Hepatocyte (in vitro differentiated cells): ENCODE measurements at places on chromosomes 12 and 14.

DNA sequence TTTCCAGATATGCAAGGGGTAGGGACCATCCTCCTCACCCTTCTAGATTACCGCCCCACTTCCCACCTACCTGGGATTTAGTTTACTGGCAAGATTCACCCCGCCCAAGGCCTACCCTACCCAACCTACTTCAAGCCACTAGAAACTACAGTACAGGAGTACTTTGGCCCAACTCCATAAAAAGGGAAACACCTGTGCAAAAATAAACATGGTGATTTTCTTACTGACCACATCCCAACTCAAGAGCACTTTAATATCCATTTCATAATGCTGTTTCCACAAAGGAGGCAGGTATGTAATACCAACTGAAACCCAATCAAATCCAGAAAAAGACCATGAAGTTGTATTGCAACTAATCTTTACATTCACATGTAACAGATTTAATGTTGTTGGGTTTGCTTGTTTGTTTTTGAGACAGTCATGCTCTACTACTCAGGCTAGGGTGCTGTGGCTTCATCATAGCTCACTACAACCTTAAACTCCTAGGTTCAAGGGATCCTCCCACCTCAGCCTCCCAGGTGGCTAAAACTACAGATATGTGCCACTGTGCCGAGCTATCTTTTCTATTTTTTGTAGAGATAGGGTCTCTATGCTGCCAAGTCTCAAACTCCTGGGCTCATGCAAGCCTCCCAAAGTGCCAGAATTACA, 41.7 kb upstream of the RAP1B start:
- DNase-seq, result no peak
- H3K27me3 ChIP-seq, result no peaks in the 10 kb centered on the region
- no peak overlapping the region for H3K4me3 ChIP-seq
- H3K27ac ChIP-seq, result no peak overlapping the region

DNA sequence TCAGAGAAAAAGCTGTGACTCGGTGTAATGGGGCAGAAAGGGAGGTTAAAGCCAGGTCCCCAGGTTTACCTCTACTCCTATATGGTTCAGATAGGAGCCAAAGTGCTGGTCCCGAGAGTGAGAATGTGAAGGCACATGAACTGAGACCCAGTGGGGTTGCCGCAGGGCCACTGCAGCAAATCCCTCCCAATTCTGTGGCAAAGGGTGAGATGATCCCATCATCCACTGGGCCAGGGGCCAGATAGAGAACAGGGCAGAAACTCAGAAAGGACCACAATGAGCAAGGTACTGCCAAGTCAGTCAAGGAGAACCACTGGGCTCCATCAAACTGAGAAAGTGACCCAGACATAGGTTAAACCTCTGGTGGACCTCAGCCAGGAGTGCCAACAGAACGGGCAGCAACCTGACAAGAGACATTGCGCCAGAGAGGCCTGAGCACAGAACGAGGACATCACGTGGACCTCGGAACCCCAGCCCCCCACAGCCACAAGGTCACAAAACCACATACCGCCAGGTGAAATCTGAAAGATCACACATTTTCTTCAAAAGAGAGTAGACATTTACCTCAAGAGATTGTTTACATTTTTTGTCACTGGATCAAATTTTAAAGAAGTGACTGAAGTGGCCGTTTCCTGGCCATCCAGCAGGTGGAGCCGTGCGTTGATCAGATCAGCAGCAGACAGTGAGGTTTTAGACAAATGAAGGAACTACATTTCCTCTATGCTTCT, 20.5 kb upstream of the ITPR2 start:
- DNase-seq, result peak; percentile 76
- H3K27ac ChIP-seq, result no peak overlapping the region
- H3K36me3 ChIP-seq, result no peaks in the 10 kb centered on the region
- H3K4me3 ChIP-seq, result no peak overlapping the region

GRCh38 chr14:74349757-74350156, 1.5 kb downstream of the VRTN start:
- peak overlapping the region; percentile 46 for H3K27ac ChIP-seq
- H3K4me1 ChIP-seq, result peaks cover 15% of the 10 kb centered on the region
- peaks cover 3% of the 10 kb centered on the region for H3K27me3 ChIP-seq
- no peak overlapping the region for H3K4me3 ChIP-seq

DNA sequence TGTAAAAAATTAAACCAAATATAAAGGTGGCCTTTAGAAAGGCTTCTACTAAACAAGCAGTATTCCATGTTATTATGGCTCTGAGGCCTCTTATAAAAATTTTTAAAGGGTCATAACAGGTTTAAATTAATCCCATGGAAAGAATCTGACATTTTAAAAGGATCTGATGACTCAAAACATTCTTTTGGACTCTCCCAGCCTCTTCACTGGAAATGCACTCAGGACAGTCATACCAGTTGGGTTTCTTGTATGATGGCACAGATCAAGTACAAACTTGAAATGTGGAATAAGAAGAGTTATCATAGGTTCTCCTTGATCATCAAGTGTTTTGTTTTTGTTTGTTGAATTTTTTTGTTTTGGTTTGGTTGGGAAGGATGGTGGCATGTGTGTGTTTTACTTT, 50.8 kb downstream of the PPP2R5E start:
- no peaks in the 10 kb centered on the region for H3K36me3 ChIP-seq
- H3K4me3 ChIP-seq, result no peak overlapping the region
- no peaks in the 10 kb centered on the region for H3K27me3 ChIP-seq

DNA sequence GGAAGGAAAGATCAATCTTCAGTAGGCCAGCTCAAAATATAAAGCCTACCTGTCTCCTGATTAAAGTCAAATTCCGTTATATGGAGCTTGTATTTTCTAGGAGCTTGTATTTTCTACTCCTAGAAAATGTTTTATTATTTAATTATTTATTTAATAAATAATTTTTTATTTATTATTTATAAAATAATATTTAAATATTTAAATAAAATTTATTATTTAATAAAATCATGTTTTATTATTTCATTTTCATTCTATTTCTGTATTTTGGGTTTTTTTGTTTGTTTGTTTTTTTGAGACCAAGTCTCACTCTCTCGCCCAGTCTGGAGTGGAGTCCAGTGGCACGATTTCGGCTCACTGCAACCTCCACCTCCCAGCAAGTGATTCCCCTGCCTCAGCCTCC, 9.7 kb downstream of the OR6C75 start:
- no peak overlapping the region for H3K4me3 ChIP-seq
- no peaks in the 10 kb centered on the region for H3K4me1 ChIP-seq
- no peak for DNase-seq
- H3K36me3 ChIP-seq, result no peaks in the 10 kb centered on the region
- no peak overlapping the region for H3K27ac ChIP-seq

DNA sequence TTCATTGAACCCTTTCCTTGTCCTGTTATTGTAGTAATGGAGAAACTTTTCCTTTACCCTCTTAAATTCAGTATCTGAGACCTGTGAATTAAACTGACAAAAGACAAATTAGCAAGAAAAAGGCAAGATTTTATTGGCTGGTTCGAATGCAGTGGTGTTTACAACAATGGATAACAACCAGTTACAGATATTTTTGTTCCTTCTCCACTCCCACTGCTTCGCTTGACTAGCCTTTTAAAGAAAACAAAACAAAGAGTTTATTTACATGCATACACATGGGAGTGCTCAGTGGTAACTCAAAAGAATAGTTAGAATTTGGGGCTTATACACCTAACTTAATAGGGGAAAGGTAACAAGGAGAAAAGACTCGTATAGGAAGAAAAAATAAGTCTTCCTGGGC, 37.0 kb upstream of the HECTD1 start:
- no peak overlapping the region for H3K4me3 ChIP-seq
- peak overlapping the region; percentile 83 for H3K27ac ChIP-seq
- no peak for DNase-seq
- H3K36me3 ChIP-seq, result no peaks in the 10 kb centered on the region
- no peaks in the 10 kb centered on the region for H3K27me3 ChIP-seq

- H3K36me3 ChIP-seq, result no peaks in the 10 kb centered on the region
- H3K27ac ChIP-seq, result peak overlapping the region; percentile 82
- H3K27me3 ChIP-seq, result no peaks in the 10 kb centered on the region
- peak; percentile 81 for DNase-seq
- H3K4me3 ChIP-seq, result no peak overlapping the region
Observed at GRCh38 chr12:131007031-131007739, 53.5 kb downstream of the ADGRD1 start.

- H3K4me1 ChIP-seq, result peaks cover 5% of the 10 kb centered on the region
- H3K27ac ChIP-seq, result no peak overlapping the region
- no peaks in the 10 kb centered on the region for H3K27me3 ChIP-seq
- no peak overlapping the region for H3K4me3 ChIP-seq
- DNase-seq, result peak; percentile 58
Observed at GRCh38 chr12:12779529-12779928, 5.9 kb upstream of the APOLD1 start.

DNA sequence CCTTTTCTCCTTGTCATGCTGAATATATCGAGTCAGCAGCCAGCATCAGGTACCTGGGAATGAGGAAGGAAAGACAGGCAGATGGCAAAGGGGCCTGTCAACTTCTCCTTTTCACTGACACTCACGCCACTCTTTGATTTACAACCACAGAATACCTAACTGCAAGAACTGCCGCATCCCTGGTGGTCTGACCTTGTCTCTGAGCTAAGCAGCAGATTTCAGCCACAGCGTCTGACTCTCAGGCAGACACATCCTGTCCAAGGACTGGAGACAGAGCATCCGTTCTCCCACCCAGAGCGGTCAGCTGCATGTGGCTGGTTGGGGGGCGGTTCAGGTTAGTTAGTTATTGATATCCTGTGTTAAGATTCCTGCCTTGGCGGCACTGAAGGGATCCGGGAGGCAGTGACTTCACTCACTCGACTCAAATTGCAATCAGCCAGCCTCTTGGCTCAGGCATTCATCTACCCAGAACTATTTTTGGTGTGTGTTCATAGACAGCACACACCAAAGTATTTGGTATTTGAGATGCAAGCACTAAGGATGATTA, 11.2 kb upstream of the MAP1LC3B2 start:
- no peak overlapping the region for H3K4me3 ChIP-seq
- no peak overlapping the region for H3K27ac ChIP-seq
- no peaks in the 10 kb centered on the region for H3K4me1 ChIP-seq
- H3K36me3 ChIP-seq, result no peaks in the 10 kb centered on the region
- H3K27me3 ChIP-seq, result no peaks in the 10 kb centered on the region

- no peaks in the 10 kb centered on the region for H3K27me3 ChIP-seq
- peaks cover 20% of the 10 kb centered on the region for H3K4me1 ChIP-seq
- no peak for DNase-seq
- H3K36me3 ChIP-seq, result no peaks in the 10 kb centered on the region
- H3K4me3 ChIP-seq, result peak overlapping the region; percentile 44
Observed at GRCh38 chr12:116532986-116533342, 26.2 kb upstream of the MAP1LC3B2 start.

- no peaks in the 10 kb centered on the region for H3K4me1 ChIP-seq
- no peaks in the 10 kb centered on the region for H3K36me3 ChIP-seq
- H3K27ac ChIP-seq, result no peak overlapping the region
- DNase-seq, result no peak
Observed at GRCh38 chr14:56417173-56417572, 162.4 kb upstream of the TMEM260 start.

DNA sequence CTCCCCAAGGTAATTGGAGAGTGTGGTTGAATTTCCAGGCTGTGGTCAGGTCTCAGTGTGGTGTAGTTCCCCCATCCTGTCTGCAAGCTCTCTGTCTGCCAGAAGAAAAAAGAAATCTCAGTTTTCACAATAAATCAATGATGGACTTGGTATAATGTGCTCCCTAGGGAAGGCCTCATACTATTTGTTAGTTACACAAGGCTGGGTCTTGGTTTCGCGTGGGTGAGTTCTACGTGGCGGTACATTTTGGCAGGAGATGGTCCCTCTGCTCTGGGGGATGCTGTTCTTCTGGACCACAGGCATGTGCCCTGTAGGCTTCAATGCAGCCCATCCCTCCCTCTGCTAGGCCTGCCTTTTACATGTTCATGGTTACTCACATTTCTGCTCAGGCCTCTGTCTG, 206.4 kb upstream of the PELI2 start:
- H3K4me1 ChIP-seq, result no peaks in the 10 kb centered on the region
- no peaks in the 10 kb centered on the region for H3K36me3 ChIP-seq
- no peak for DNase-seq
- H3K4me3 ChIP-seq, result no peak overlapping the region

- no peak for DNase-seq
- H3K4me1 ChIP-seq, result no peaks in the 10 kb centered on the region
- no peak overlapping the region for H3K4me3 ChIP-seq
- H3K27ac ChIP-seq, result no peak overlapping the region
- H3K27me3 ChIP-seq, result peaks cover 84% of the 10 kb centered on the region
Observed at GRCh38 chr12:4918950-4919660, 9.4 kb downstream of the KCNA1 start.

DNA sequence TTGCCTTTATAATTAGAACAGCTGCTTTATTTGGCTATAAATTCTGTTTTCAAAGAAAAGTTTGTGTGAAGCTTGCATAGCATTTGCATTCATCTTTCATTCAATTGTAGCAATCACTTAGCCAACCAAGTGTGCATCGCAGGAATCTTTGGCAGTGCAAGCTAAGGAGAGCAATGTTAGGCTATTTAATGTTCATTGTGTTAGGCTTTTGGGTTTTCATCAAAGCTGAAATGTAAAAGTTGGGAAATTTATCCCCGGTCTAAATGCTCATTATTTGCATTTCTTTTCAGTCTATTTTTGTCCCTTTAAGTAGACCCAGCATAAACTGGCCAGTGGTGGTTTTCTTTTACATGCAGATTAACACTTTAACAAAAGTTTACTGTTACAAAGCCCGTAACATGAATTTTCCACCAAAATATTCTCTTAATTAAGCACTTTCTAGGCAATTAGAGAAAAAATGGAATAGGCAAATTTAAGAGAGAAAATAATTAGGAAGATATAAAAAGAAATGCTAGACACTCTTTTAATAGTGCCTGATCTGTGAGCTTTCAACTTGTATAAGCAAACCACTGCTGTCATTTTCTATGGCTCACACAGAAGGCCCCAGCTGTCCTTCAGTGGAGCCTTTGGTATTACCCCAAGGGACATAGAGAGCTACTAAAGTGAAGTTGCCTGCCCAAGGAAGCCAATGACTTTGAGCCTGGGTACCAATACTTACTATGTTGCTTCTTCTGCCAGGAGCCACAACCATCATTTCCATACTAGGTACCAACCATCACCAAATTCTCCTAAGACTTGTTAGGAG, 898.9 kb upstream of the SEL1L start:
- H3K27me3 ChIP-seq, result no peaks in the 10 kb centered on the region
- no peaks in the 10 kb centered on the region for H3K4me1 ChIP-seq
- H3K36me3 ChIP-seq, result no peaks in the 10 kb centered on the region
- no peak for DNase-seq
- no peak overlapping the region for H3K4me3 ChIP-seq

- no peaks in the 10 kb centered on the region for H3K36me3 ChIP-seq
- H3K4me3 ChIP-seq, result no peak overlapping the region
- no peak for DNase-seq
- peak overlapping the region; percentile 38 for H3K27ac ChIP-seq
- H3K27me3 ChIP-seq, result no peaks in the 10 kb centered on the region
Observed at GRCh38 chr14:24921903-24922302, 128.0 kb downstream of the STXBP6 start.

DNA sequence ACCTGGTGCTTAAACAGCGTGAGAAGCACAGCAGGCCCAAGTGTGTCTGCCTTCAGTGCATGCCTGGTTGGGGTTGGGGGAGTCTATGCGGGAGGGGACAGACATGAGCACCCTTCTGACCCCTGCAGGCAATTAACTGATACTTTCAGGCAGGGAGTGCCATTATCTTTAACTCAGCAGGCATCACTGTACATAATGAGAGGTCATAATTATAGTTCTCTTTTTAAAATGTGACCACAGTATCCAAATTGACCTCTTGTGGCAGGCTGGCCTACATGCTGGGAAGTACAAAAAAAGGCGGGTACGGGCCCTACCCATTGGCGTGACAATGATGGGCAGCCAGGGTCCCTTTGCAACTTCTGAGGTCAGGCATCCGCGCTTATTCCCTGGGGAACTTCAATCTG, 209.1 kb downstream of the FOXN3 start:
- no peak for DNase-seq
- no peak overlapping the region for H3K4me3 ChIP-seq
- no peaks in the 10 kb centered on the region for H3K36me3 ChIP-seq
